ENCODE measurements at places on chromosomes 16 and 17. TPM values are rescaled to one million over a fixed set of nuclear protein-coding genes. Genes with fewer than 3 reads are reported as not detected.
A peak's percentile ranks its signal among the peaks of the same experiment; 100 is the strongest.

GRCh38 chr16:81333356-81333755 lies 18.6 kb downstream of the GAN start:
- no peak for DNase-seq

DNA sequence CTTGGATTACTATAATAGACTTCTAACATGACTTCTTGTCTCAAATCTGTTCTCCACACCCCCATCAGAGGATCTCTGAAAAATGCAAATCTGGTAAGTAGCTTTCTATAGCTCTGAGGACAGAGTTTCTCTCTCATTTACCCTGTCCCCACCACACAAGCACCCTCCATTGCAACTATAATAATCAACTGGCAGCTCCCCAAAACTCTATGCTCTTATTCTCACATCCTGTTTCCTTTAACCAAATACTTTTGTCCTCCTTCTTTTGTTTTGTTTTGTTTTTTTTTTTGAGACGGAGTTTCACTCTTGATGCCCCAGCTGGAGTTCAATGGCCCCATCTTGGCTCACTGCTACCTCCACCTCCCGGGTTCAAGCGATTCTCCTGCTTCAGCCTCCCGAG lies 73.4 kb downstream of the HELZ start:
- DNase-seq, result no peak

The CHST5 gene
- 0.25 TPM for total RNA-seq

The CDRT15L2 gene
- total RNA-seq, result not detected

- no peak for DNase-seq
Observed at GRCh38 chr17:82967268-82968032, 112.0 kb upstream of the METRNL start.

The KRT14 gene
- 2.5 TPM for total RNA-seq

DNA sequence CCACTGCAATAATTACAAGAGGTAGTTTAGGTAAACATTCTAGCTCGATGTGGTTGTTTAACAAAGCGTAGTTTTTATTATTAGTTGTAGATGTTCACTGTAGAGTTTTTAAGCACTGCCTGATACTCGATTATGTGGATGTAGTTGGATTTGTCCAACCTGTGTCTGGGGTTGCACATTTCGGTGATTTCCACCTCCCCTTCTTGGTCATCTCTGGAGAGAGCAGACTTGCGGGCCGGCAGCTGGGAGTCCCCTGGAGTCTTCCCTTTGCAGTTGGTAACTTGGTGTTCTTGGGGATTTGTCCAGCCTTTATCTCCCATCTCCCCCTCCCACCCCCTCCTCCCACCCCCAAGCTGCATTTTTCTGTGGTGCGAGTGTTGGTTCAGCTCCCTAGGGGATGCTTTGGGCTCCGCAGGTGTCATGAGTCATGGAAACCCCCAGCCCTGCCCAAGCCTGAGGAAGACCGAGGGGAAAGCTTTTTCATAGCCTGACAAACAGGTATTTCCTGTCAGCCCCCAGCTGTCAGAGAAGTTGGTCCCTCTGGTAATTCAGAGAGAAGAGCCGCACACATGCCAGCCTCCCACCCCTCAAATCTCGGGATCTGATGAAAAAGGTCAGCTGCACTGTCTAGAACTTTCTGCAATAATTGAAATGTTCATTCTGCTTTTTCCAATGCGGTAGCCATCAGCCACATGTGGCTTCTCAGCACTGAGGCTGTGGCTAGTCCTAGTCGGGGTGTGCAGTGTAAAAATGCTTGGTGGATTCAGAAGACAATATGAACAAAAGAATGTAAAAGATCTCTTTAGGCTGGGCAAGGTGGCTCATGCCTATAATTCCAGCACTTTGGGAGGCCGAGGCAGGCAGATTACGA lies 50.3 kb downstream of the KSR1 start:
- DNase-seq, result peak; percentile 73

DNA sequence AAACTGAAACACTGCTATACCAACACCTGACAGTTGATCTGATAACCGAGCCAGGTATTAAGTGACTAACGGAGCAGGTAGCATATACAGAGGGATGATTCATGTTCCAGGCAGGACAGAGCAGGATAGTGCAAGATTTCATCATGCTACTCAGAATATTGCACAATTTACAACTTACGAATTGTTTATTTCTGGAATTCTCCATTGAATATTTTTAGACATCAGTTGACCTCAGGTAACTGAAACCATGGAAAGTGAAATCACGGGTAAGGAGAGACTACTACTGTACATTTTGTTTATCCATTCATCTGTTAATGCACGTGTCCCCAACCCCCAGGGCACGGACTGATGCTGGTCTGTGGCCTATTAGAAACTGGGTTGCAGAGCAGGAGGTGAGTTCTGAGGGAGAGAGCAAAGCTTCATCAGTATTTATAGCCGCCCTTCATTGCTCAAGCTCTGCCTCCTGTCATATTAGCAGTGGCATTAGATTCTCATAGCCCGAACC lies 14.5 kb upstream of the PPM1E start:
- DNase-seq, result peak; percentile 94

DNA sequence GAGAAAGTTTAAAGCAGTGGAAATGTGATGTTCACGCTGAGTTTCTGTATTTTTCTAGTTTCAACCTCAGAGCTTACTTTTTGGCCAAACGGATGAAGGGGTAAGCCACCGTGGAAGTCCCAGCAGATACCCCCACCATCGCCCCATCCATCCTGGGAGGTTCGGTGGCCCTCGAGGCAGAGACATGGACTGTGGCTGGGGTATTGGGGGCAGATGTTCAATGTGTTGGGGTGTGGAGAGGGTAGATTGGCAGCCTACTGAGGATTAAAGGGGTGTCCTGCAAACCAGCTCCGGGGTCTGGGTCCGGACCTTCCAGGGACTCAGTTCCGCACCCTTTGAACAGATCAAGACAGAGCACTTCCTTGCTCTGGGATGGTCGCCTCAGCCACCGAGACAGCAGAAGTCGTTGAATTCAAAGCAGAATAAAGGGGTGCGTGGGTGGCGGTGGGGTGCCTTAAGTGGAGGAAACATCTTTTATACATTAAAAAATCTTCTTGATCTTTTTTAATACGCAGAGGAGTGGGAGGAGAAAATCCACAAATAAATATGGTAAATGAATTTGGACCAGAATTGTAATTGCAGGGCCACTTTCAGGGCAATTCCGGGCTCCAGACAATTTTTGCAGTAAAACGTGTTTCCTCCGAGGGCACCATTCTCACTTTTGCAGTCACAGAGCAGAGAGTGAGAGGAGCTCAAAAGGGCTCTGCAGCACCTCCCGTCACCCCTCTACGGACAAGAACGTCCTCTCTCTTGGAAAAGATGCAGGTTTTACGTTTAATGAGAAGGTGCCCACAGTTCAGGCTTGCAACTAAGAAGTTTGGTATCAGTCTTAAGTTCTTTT lies 8.2 kb upstream of the CBX8 start:
- DNase-seq, result no peak

- DNase-seq, result no peak
Observed at GRCh38 chr17:45895969-45896785, 1.8 kb downstream of the MAPT start.

The MSLN gene
- 59.9 TPM for total RNA-seq

- peak; percentile 78 for DNase-seq
Observed at GRCh38 chr17:50882851-50883250, 16.7 kb upstream of the TOB1 start.

The LGALS9 gene
- total RNA-seq, result 11.2 TPM

- peak; percentile 49 for DNase-seq
Observed at GRCh38 chr16:19907161-19907992, 22.7 kb upstream of the GPRC5B start.

The CCDC200 gene
- total RNA-seq, result not detected

GRCh38 chr16:10949424-10949970 lies 5.1 kb downstream of the CLEC16A start:
- peak; percentile 42 for DNase-seq

The SP6 gene
- total RNA-seq, result 14.9 TPM

GRCh38 chr16:83539736-83540490 lies 267.9 kb upstream of the HSBP1 start:
- DNase-seq, result no peak

DNA sequence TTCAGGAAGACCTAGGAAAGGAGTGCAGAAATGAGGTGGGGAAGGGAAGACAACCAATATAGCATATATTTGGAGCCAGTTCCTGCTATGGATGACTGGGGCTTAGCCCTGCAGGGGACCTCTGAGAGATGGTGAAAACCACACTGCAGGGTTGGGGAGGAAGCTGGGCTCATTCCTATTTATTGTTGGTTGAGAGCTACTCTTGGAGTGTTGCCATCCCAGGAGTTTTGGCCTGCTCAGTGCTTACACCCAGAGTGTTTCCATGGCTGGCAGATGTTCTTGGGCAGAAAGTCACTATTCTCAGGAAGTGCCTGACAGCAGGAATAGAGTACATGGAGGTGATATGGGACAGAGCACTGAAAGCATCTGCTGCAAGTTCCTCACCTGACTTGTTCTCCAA lies 145.8 kb downstream of the SPACA3 start:
- DNase-seq, result no peak

GRCh38 chr17:60435244-60436167 lies 13.2 kb downstream of the CHCT1 start:
- peak; percentile 72 for DNase-seq

The MPDU1 gene
- 33.4 TPM for total RNA-seq

DNA sequence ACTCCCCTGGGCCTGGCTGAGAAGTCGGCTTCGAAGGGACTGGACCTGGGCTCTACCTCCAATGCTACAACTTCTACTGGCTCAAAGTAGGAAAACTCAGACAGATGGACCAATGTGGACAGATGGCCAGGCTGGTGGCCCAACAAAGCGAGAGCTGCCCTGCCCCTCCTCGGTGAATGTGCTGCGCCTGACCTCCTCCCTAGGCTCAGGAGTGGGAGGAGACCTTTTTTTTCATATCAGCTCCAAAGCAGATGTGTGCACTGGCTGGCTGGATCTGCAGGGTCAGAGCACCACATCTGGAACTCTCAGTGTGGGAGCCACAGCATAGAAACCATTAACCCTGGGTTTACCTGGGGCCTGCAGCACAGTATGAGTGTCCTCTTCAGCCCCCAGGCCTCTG lies 20.8 kb downstream of the ATP6V0D1 start:
- DNase-seq, result no peak

DNA sequence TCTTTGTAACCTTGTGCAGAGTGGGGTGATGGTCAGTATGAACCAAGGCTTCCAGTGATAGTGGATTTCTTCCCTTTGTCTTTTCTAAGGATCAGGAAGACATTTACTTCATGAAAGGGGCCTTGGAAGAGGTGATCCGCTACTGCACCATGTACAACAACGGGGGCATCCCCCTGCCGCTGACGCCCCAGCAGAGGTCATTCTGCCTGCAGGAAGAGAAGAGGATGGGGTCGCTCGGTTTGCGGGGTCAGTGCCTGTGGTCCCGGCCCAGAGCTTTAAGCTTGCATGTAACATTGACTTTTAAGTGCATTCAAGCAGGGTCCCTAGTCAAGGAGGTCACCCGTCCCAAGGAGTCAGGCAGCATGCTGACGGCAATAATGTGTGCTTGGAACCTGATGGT lies 56.0 kb downstream of the MEAK7 start:
- no peak for DNase-seq

The BCL6B gene
- total RNA-seq, result 0.48 TPM

GRCh38 chr16:11225677-11226549 lies 30.1 kb downstream of the SOCS1 start:
- no peak for DNase-seq

The MAFG gene
- 85.9 TPM for total RNA-seq

GRCh38 chr16:79182616-79183015 lies 417.9 kb downstream of the MAF start:
- DNase-seq, result no peak

The IL34 gene
- not detected for total RNA-seq

DNA sequence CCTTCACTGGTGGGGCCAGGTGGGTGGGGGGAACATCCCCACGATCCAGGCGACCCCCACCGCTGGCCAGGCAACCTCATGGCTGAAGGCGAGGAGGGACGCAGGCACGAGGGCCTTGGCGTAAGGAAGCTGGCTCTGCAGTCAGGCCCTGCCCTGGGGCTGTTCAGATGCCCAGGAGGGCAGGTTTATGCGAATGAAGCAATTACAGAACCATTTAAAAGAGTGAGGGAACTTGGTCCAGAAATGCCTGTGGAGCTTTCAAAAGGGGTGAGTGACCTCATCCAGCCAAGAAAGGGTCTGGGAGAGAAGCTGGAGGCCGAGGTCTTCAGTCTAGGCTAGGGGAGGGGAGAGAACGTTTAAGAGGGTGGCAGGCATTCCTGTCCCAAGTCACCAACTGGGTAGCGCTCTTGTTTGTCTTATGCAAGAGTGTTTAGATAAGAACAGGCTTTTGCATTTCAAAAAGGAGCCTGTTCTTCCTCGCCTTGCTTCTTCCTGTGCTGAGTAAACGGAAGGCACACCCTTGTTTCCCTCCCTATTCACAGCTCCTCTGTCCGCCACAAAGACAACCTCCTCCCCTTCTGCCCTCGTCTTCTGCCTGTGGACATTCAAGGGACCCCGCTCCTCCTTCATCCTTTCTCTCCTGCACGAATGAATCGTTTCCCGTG lies 183.5 kb upstream of the SDK2 start:
- DNase-seq, result peak; percentile 53

The SLC25A10 gene
- total RNA-seq, result 86.5 TPM

DNA sequence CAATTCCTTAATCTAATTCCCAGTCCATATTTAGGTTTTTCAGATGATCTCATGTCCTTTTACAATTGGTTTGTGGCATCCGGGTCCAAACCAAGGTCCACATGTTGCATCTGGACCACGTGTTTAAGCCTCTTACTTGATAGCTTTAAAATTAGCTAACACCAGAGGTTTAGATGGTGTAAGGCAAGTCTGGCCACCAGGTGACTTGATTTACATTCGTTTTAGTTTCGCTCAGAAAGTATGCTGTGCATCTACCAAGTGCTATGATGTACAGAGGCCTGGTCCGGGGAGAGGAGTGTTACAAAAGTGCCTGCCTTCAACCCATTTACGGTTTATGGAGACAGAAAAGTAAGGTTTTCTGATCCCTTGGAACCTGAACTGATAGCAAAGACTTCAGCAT lies 878 bp upstream of the DNAJA2 start:
- DNase-seq, result no peak

GRCh38 chr16:88743693-88744576 lies 37.6 kb downstream of the CTU2 start:
- DNase-seq, result peak; percentile 76

The WNK4 gene
- total RNA-seq, result 8.3 TPM

DNA sequence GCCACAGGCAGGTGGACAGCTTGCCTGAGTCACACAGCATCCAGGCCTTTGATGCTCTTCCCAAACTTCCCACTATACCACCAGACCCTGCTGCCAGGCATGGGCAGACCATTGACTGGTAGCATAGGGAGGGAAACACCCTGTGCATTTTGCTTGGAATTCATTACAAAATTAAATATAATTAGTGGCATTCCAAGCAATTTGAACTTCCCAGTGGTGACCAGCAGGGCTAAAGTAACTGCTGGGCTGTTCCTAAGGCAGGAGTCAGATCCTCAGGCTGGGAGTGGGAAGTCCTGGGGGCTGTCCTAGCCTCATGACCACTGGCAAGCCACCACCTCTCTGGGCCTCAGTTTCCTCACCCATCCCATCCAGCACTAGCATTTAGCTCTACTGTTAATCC lies 3.8 kb downstream of the PRR15L start:
- DNase-seq, result no peak

GRCh38 chr17:17119106-17119505 lies 76.8 kb downstream of the MPRIP start:
- no peak for DNase-seq

- DNase-seq, result peak; percentile 23
Observed at GRCh38 chr16:66359012-66359411, 7.5 kb upstream of the CDH5 start.

GRCh38 chr16:81896902-81897301 lies 114.4 kb downstream of the SDR42E1 start:
- DNase-seq, result no peak

Data from PC-9 (cell line).